ENCODE measurements at places on chromosomes 6 and 20.

DNA sequence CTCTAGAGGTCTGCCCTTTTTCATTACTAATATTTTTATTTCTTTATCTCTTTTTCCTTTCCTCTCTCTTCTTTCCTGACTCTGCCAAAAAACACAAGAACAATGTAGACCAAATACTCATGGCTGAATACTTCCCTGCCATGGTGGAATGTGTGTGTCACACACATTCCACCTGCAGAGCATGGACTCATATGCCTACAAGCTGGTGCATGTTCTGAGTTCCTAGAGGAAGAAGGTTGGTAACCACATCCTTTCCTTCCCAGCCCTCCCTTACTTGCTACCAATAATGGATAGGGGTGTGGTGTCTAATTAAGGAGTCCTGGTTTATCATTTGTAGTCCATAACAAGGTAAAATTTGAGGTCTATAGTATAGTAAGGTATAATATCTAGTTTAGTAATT is 15.2 kb upstream of the CST9L start:
- DNase-seq = no peak

- DNase-seq = peak; percentile 62
Observed at GRCh38 chr6:34154668-34155447, 9.0 kb upstream of the GRM4 start.

- no peak for DNase-seq
Observed at GRCh38 chr6:53543359-53544216, 1.3 kb downstream of the GCLC start.

GRCh38 chr6:87656857-87657256 is 45.2 kb downstream of the AKIRIN2 start:
- no peak for DNase-seq

- DNase-seq = no peak
Observed at GRCh38 chr20:64184795-64185194, 20.5 kb downstream of the MYT1 start.
